ENCODE measurements at places on chromosomes 4 and X.

GRCh38 chr4:142558851-142559250, 287.2 kb downstream of the INPP4B start:
- no peak for DNase-seq

DNA sequence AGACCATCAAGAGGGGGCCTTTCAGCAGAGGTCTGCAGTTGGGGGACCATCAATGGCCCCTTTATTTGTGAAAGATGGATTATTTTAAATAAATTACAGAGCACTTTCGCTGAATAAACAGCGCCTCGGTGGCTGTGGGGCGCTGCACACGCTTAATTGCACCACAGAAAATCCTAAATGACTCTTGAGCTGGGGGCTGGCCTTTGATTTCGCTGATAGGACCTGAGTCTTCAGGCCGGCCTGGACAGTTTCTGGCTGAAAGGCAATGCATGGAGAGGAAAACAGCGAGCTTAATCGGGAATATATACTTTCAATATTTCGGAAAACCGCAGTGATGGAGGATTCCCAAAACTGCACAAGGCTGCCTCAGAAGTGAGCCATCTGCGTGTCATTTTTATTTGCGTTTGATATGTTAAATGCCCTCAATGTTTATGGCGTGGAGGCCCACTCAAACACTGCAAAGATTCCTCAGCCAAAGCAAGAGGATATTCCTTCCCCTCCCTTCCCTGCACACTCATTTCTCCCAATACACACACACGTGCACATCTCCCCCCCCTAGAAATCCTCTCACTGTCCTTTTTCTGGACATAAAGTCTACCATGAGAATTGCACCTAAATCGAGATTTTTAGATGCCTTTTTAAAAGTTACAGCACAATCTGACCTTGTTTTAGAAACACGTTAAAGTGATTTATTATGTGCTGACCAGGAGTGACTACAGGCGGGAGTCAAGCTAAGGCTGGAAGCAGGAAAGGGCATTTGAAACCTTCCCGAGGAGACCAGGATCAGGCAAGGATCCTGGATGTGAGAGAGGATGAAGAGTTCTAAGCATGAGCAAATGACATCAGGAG, 340.7 kb downstream of the RAB28 start:
- DNase-seq: no peak

DNA sequence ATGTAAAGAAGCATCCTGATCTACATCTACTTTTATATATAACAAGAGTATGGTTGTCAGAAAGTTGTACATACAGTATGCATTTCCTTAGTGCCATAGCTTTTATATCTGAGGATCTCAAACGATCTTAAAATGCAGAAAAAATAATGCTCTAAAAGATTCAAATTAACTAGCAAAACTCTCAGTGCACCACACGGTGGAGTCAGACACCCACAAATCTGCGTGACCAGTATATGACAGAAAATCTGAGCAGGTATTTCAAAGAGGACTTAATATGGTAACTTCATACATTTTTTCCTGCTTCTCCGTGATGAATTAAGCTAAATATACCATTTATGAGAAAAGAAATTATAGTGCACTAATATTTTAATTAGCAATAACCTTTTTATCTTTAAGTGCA, 803.0 kb downstream of the DMD start:
- DNase-seq: no peak

- DNase-seq: no peak
These were observed 975 bp downstream of the KCNE5 start for GRCh38 chrX:109623997-109624396.

DNA sequence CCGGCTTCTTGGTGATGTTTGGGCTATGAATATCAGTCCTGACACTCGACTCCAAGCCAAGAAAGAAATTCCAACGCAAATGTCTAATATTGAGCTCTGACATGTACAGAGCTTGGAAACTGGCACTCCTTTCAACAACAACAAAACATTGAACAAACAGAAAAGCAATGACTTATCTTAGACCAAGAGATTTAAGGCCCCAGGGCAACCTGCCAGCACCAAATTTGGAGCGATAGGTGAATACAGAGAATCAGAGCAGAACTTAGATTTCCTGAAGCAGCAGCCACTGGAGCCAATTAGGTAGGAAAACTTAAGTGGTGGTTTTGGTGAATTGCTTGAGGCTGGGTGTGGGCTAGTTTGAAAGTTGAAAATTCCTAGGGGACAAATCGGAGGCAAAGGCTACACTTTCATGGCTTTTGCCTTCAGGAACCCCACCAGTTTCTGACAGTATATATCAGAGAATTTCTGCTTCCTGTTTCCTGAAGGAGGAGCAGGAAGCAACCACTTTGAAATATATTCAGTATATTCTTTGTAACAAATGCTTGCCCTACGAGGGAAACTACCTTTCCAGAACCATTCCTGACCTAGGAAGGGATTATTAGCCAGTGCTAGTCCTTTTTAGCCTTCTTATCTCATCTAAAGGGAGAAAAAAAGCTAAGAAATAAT, 10.1 kb upstream of the FMR1 start:
- no peak for DNase-seq

- no peak for DNase-seq
These were observed 34.0 kb downstream of the CENPU start for GRCh38 chr4:184699941-184700340.

DNA sequence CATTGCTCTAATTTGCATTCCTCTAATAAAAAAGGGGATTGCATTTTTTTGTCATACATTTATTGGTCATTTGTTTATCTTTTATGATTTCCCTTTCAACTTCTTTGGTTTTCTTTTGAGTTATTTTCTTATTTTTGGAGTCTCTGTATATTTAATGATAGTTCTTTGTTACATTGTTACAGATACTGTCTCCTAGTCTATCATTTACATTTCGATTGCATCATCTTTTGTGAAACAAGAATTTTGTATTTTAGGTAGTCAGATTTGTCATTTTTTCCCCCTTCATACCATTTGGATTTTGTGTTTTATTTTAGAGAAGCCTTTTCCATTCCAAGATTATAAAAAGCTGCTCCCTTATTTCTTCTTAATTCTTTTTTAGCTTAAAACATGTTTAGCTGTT, 37.1 kb downstream of the SNX25 start:
- DNase-seq: no peak

Measured in T-helper 17 cell (primary cell).